Lung microvascular endothelial cell (primary cell): ENCODE measurements at places on chromosomes 12 and 14. TPM values are rescaled to one million over a fixed set of nuclear protein-coding genes. Genes with fewer than 3 reads are reported as not detected.

The TMEM119 gene
- not detected in 2 replicates for total RNA-seq

The INHBC gene
- not detected in 2 replicates for total RNA-seq

The SOX5 gene
- under 0.01 TPM in 1 of 2 replicates, not detected in the other for total RNA-seq

The BEGAIN gene
- total RNA-seq, result 0.20 TPM in 1 of 2 replicates, not detected in the other

The ZBTB39 gene
- total RNA-seq, result 5.4 and 8.9 TPM in 2 replicates

The PAX9 gene
- not detected in 2 replicates for total RNA-seq

The NGB gene
- total RNA-seq, result not detected in 2 replicates

The MDM1 gene
- 4.4 and 5.6 TPM in 2 replicates for total RNA-seq

The ZNF664 gene
- total RNA-seq, result 39.0 and 40.1 TPM in 2 replicates

The CBLN3 gene
- total RNA-seq, result 0.20 and 0.22 TPM in 2 replicates

The DEPDC4 gene
- 0.20 and 0.22 TPM in 2 replicates for total RNA-seq

The ACSS3 gene
- under 0.01 TPM in 2 replicates for total RNA-seq

The GALNT16 gene
- under 0.01 TPM in 1 of 2 replicates, not detected in the other for total RNA-seq

The PLA2G1B gene
- not detected in 2 replicates for total RNA-seq

The KRT81 gene
- total RNA-seq, result under 0.01 TPM in 1 of 2 replicates, not detected in the other

The ADAM21 gene
- under 0.01 TPM in 2 replicates for total RNA-seq

The OR11H7 gene
- total RNA-seq, result not detected in 2 replicates

The FBRSL1 gene
- 3.6 and 7.2 TPM in 2 replicates for total RNA-seq

The KRT76 gene
- total RNA-seq, result not detected in 2 replicates

The PPP4R3A gene
- total RNA-seq, result 49.0 and 65.7 TPM in 2 replicates

The BCL2L2 gene
- 9.4 and 14.9 TPM in 2 replicates for total RNA-seq

The EPYC gene
- total RNA-seq, result not detected in 2 replicates

The WIF1 gene
- not detected in 2 replicates for total RNA-seq

The DLGAP5 gene
- 3.6 and 18.3 TPM in 2 replicates for total RNA-seq

The BHLHE41 gene
- total RNA-seq, result under 0.01 TPM in 2 replicates

The SSTR1 gene
- total RNA-seq, result under 0.01 TPM in 2 replicates

The GRIP1 gene
- 0.20 TPM in 1 of 2 replicates, not detected in the other for total RNA-seq

The IFNG gene
- not detected in 2 replicates for total RNA-seq

The GPR84 gene
- total RNA-seq, result under 0.01 TPM in 1 of 2 replicates, not detected in the other

The IL26 gene
- total RNA-seq, result not detected in 2 replicates

The KRT72 gene
- not detected in 2 replicates for total RNA-seq
